ENCODE measurements at places on chromosomes 5 and 9.

GRCh38 chr5:138508958-138509357 is 34.1 kb downstream of the ETF1 start:
- DNase-seq: no peak

DNA sequence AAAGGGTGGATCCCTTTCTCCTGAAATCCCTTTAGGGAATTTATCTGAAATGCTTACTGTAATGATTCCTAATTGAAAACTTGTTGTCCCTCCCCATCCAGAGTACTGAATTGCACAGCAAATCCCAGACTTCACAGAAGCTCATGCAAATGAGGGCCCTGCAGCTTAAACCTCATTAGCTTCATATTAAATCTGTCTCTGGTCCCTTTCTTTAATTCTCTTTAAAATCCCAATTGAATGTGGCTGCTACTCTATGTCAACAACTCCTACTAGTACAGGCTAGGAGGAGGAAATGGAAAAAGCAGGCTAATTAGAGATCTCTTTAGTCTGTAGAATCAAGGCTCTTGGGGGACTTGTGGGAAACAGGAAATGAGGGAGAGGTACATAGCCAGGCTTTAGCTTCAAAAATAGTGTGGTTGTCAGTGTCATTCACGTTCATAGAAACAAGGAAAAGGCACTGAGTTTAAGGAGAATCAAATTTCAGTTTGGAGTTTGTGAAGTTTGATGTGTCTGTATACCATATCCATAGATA is 191.3 kb upstream of the PRDM9 start:
- DNase-seq: no peak

DNA sequence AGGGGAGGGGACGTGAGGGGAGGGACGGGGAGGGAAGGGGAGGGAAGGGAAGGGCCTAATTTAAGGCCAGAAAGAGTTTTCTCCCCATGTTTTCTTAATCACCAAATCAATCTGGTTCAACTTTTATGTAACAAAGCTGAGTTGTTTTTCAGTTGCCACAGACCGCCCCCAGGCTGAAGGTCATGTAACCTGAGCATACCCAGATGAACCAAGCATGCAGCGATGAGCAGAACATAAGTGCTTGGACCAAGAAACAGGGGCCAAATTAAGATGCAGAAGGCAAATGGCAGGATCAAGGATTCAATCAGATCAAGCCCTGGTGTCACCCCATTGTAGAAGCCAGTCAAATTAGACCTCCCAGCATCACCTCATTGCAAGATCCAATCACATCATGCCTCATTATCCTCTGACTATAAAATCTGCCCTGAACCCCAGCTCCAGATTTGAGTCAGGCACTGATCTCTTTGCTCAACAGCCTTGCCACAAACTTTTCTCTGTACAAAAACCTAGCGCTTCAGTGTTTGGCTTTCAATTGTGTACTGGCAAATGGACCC is 113.5 kb upstream of the TNPO1 start:
- DNase-seq: no peak

GRCh38 chr9:116275418-116276195 is 122.0 kb downstream of the PAPPA start:
- peak; percentile 22 for DNase-seq

DNA sequence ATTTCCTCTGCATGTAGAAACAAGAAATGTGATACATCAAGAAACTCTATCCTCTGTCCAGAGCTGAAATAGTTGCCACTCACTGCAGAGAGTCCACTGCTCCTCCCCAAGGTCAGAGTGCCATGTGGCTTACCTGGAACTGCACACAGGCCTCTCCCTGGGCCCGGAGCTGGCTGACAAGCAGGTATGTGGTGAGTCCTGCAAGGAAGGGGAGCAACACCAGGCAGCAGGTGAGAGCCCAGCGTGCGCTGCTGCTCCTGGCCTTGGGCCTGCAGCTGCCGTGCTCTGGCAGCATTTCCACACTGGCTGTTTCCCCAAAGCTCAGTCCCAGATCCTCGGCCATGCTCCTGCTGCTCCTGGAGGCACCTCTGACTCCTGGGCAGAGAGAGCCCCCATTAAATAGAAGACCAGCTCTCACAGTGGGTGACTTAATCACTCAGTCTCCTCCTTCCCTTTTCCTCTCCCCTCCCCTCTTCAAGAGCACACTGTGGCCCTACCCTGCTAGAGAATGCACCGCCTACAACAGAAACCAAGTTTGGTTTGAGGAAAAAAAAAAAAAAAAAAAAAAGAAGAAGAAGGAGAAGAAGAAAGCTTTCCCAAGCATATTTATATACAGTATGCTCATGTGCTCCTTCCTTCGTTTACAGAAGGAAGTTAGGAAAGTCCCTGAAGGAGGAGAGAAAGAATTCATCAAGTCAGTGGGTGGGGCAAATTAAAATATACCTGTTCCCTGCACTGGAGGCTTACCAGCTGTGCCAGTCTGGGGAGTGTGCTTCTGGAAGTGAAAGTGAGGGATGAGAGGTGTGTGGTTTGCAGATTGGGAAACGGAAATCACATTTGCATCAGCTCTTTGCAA is at the start of gene TNFSF15:
TNFSF15 (minus strand) TSS at position 370 of the 856 bp plus-strand sequence; CDS start at position 343, 27 bp downstream.
- DNase-seq: peak; percentile 5

DNA sequence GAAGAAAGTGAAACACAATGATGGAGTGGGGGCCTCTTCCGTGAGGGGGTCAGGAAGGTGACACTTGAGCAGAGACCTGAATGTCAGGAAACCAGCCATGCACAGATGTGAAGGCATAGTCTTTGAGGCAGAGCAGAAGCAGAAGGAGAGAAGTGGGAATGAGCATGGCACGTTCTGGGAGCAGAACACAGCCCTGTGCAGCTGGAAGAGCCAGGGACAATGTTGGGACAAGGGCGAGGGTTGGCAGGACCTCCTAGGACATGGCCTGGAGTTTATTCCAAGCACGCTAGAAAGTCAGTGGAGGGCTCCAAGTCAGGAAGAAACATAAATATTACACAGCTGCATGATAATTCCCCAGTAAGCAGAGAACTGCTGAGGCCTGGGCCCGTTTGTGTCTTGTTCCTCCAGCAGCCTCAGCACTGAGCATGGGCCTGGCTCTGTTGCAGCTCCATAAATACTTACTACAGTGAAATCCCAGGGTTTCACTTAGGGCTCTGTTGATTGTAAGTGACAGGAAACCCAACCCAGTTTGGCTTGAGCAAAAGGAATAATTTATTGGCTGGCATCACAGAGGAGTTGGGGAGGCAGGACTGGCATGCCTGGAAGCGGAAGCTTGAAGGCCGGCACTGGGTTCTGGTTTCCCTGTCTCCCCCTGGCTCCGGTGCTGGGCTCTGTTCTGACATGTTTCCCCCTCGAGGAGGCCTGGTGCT is 66.2 kb downstream of the MVB12B start:
- DNase-seq: no peak

GRCh38 chr5:169563369-169563768 is 20.2 kb upstream of the SPDL1 start:
- DNase-seq: no peak

GRCh38 chr9:124282442-124283227 is 24.9 kb downstream of the NEK6 start:
- DNase-seq: no peak

GRCh38 chr9:123796618-123797484 is 133.1 kb downstream of the DENND1A start:
- no peak for DNase-seq

DNA sequence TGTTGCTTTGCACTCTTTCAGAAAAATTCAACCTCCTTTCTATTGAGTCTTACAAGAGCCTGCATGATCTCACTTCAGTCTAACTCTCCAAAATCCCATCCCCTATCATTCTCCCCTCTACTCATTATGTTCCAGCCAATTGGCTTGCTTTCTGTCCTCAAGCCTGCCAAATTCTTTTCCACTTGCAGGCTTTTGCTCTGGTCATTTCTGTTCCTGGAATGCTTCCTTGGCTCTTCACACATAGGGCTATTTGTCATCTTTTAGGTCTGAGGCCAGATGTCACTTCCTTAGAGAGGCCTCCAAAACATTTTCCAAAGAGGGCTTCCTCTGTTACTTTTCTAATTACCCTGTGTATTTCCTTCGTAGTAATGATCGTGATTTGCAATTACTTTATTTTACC is 11.8 kb upstream of the CHD1 start:
- no peak for DNase-seq

- DNase-seq: no peak
These were observed 73.2 kb downstream of the SH3PXD2B start for GRCh38 chr5:172380987-172381643.

DNA sequence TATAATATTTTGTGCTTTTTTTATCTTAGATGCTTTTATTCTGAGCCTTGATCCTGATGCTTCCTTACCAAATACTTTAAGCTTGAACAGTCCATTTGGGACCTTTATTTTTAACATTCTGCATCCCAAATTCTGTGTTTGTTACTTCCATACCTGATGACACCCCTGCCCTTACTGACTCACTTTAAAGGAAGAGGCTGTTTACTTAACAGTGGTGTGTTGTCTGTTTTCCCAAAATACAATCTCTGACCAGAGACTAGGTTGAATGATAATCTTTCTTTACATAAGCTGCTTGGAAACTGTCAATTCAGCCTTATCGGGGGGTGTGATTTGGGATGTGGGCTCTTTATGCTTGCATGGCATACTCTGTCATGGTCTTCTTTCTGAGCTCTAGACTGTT is 71.1 kb downstream of the SNX24 start:
- DNase-seq: no peak

GRCh38 chr9:69748304-69748703 is 11.5 kb downstream of the PTAR1 start:
- DNase-seq: no peak

GRCh38 chr9:77843076-77843870 is 188.3 kb downstream of the GNAQ start:
- DNase-seq: no peak

DNA sequence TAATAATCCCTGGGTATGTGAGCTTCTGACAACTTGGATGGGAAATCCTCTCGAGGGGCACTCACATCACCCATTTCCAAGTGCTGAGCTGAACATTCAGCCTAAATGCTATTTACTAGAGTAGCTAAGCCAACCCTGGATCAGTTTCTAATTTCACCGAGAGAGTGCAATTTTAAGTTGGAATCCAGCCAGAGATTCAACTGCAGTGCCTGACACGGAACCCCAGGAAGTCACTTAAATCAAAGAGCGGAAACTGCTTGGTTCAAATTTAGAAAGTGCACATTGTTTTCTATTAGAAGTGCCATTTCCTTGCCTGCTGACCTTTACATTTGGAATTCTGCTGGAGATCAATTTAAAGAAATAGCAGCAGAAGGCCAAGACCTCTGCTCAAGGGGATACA is 8.8 kb downstream of the SPRY4 start:
- DNase-seq: no peak

DNA sequence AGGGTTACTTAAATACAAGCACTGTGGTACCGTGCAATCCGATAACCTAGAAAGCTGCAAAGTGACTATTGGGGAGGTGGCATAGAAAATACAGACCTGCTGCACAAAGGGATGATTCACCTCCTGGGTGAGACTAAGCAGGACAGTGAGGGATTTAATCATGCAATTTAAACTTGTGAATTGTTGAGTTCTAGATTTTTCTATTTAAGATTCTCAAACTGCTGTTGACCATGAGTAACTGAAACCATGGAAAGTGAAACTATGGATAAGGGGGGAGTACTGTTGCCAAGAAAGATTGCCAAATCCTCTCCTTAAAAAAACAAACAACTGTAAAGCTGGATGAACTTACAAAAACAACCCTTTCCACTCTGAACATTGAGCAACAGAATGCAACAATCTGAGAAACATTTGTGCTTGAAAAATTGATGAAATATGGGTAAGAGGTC is 61.5 kb upstream of the NUDT12 start:
- peak; percentile 7 for DNase-seq

- DNase-seq: no peak
These were observed 72.9 kb downstream of the ARSB start for GRCh38 chr5:78912085-78912771.

DNA sequence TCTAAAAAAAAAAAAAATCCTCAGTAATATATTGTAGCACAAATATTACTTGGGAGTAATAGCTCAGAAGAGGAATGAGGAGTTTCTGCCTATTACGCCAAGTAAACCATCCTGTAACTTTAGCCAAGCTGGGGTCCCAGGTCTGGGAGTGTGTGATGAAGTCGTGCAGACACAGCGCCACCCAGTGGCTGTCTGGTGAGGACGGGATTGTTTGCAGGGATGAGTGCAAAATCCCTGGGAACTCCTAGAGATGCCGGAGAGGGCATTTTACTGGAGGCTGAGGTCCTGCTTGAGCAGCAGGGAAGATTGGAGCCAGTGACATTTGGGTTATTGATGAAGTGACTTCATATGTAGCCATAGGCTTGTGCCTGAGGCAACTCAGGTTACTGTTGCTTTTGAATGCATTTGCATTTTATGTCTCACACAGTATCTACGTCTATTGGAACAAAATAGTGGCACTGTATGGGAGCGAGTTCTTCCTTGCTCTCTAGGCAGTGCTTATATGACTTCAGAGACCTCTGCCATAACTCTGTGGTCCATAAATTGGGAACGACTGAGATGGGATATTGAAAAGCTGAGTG is 72.8 kb downstream of the PSAT1 start:
- peak; percentile 72 for DNase-seq

- peak; percentile 62 for DNase-seq
These were observed at the start of gene HAND1 for GRCh38 chr5:154478224-154478565. HAND1 (minus strand) TSS chr5:154478227; CDS start chr5:154478008, 219 bp downstream.

GRCh38 chr5:38845526-38846378 is at the start of gene OSMR:
OSMR (plus strand) TSS chr5:38846012; CDS start chr5:38869045, 23,033 bp downstream.
- peak; percentile 99 for DNase-seq

DNA sequence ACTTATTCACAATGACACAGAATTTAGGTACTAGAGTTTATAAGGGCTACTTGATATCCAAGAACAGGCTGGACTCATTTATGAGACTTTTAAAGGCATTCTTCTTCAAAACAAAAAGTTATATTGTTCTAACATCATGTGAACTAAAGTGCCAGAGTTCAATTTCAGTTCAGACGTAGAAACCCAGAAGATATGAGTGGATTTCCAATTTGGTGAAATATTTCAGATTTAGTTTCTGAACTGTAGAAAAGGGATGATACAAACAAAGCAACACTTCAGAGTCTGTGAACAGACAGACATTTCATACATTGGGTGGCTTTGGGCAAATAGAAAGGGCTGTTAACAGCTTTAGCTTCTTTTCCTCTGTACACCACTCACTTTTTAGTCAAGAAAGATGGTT is 384.0 kb downstream of the NR2F1-AS1 start:
- DNase-seq: no peak

GRCh38 chr9:91500509-91501014 is 76.9 kb upstream of the NFIL3 start:
- DNase-seq: peak; percentile 73

DNA sequence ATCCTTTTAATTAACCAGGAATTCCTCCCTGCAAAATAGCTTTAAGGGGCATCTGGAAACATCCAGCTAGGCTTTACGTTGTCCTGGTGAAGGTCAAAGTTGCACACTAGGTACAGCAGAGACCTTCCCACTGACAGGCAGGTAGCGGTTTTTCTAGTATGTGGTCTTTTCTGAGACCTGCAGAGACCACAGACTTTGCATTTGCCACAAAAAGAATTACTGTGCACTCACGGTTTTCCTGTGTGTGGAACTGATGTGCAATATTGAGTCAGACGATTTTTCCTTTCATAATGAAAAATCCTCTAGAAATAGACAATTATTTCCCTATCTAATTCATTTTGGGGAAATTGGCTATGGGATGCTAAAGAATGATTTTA is 417.0 kb upstream of the ADAMTSL1 start:
- no peak for DNase-seq

- DNase-seq: no peak
These were observed 32.1 kb downstream of the PRRC1 start for GRCh38 chr5:127549551-127549950.

- peak; percentile 43 for DNase-seq
These were observed 32.3 kb downstream of the DIMT1 start for GRCh38 chr5:62371409-62371808.
